ENCODE measurements at places on chromosomes 16 and 17. TPM values are rescaled to one million over a fixed set of nuclear protein-coding genes. Genes with fewer than 3 reads are reported as not detected.
A peak's percentile ranks its signal among the peaks of the same experiment; 100 is the strongest.

DNA sequence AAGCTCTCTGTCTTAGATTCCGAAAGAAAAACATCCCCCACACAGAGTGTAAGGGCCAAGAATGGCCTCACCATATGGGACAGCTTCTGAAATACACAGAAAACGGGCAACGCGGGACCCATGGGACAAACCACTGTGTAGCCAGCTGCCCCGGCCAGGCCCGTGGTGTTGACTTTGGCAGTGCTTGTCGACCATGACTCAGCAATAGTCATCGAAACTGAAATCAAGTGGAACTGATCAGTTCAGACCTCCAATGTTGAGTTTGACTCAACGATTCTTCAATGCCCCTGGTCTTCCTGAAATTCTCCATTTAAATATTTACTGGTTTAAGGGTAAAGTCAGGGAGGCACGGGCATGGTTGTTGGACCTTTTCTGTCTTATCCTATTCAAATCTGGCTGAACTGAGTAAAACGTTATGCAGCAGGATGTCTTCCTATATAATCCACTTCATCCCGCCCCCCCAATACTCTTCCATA is 27.5 kb downstream of the ZFHX3 start:
- peak; percentile 73 for DNase-seq

GRCh38 chr16:50970281-50970680 is 180.8 kb downstream of the SALL1 start:
- no peak for DNase-seq

- DNase-seq = no peak
Measured at GRCh38 chr16:89173174-89173921, 1.8 kb downstream of the CDH15 start.

- peak; percentile 78 for DNase-seq
Measured at GRCh38 chr17:7217113-7217987, 2.3 kb downstream of the DLG4 start.

DNA sequence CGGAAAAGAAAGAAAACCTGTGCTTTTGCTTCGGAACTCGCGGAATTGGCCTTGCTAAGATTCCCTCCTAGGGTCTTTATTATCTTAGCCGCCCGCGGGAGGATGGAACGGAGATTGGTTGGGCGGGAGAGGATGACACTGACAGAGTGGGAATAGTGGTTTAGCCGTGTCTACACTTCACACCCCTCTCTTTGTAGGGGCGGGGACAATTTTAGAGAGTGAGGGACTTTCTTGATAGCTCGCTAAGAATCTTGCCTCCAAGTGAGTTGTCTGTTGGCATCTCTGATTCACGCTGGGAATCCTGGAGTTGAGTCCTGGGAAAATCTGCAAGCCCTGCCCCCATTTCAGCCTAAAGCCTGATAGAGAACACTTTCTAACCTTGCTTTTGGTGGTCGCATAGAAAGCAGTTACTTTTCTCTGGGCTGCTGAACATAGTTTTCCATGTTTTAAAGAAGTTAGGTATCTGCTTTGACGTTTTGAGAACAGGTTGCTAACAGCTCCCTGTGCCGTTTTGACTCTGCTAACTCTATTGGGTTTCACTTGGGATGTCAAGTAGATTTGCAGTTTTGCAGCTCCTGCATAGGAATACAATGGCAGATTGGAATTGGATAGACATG is 697 bp downstream of the NOL11 start:
- DNase-seq = no peak

DNA sequence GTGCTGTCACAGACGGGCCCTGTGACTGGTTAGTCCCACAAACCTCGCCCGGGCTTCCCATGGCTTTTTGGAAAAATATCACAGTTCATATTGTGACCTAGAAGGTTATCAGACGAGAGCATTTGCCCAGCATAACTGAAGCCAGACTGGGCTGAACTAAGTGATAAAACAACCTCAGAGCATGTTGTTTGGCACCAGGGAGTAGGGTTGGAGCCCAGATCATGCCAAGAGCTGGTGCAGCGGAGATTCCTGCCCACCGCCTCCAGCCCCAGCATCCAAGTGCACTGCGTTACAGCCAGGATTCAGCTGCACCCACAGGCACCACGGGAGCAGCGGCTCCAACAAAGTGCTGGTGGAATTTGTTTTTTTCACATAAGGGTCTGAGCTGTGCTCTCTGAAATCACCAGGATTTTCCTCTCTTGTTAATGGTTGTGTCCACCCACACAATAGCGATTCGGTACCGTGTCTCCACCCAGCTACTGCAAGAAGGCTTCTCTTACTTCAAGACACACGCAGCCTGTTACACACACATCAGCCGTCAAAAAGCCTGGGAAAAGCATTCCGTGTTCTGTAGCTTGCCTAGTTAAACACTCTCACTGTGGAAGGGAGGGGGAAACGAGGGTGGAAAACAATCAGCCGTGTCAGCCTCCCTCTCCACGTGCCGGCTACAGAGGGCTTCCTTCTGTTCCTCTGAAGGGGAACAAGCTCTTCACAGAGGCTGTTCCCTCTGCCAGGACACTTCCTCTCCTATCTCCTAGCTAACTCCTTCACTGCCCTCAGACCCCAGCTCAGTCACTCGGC is 273.8 kb downstream of the C16orf95 start:
- no peak for DNase-seq

DNA sequence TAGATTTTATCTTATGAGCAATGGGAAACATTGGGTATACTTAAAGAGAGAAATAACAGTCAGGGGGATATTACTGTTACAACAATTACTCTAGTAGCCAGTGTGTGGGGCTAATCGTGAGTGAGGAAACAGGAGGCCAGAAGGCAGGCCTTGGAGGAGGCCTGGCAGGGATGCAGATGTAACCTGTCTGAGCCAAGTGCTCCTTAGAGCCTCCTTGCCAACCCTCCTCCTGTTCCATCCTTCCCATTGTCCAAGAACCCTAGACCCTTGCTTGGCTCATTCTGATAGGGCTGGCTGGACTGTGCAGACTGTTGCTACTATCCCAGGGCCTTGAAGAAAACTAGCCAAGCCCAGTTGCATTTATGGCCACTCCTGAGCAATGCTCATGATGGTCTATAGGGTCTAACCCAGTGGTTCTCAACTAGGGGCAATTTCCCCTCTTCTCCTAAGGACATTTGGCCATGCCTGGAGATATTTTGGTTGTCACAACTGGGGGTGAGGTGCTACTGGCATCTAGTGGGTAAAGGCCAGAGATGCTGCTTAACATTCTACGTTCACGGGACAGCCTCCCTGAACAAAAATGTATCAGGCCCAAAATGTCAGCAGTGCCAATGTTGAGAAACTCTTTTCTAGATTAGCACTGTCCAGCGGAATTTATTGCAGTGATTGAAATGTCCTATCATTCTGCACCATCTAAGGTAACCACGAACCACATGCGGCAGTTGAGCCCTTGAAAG is 24.4 kb upstream of the WSCD1 start:
- no peak for DNase-seq

DNA sequence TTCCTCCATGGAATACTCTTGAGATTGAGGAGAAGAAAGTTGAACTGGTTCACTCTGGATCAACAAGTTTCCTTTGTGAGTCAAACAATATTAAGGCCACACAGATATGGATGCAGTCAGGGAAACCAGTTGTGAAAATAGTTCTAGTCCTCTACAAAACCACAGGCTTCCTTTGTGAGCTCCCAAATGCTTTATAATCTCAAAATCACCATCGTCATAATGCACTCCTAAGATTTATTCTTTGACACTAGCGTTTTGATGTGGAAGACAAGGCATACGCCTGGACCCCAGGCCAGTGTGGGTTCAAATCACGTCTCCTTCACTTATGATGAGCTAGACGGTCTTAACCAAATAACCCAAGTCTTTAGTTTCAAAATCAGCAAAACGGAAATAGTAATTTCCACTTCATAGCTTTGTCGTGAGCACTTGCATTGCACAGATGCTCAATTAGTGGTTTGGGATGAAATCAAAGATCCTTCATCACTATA is 142.6 kb downstream of the STX8 start:
- no peak for DNase-seq

- DNase-seq = no peak
Measured at GRCh38 chr17:81116704-81117103, 48.6 kb upstream of the PVALEF start.

GRCh38 chr17:74803971-74804370 is 27.8 kb upstream of the NAT9 start:
- no peak for DNase-seq

GRCh38 chr16:89192956-89193575 is 7.3 kb downstream of the SLC22A31 start:
- DNase-seq = no peak

DNA sequence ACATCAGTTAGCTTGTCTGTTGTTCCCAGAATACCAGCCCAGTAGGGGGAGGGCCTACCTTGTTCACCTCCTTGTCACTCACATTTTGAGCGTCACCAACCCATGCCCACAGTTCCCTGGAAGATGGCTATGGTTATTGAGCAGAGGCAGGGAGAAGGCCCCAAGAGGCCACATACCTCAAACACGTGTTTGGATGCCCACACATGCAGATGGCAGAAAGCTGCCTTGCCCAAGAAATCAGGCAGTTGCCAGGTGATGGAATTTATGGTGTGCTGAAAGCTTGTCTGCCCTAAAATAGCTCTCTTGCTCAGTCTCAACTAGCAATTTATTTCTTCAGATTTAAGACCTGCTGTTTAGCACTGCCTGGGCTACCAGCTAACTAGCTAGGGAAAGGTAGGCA is 16.5 kb upstream of the CMTM4 start:
- DNase-seq = no peak

Gene ATP1B2
- total RNA-seq = 10.0 TPM

Gene ABCC11
- 1.7 TPM for total RNA-seq

Gene CX3CL1
- 31.1 TPM for total RNA-seq

Gene CCL4
- total RNA-seq = 6.1 TPM

Gene CCL17
- total RNA-seq = 0.78 TPM

Gene CTRL
- 2.1 TPM for total RNA-seq

Gene CYB561
- 70.8 TPM for total RNA-seq

Gene CHST5
- total RNA-seq = 0.26 TPM
